ENCODE measurements at places on chromosomes 12 and 14. TPM values are rescaled to one million over a fixed set of nuclear protein-coding genes. Genes with fewer than 3 reads are reported as not detected.

- DNase-seq, result no peak
Observed at GRCh38 chr12:129776977-129777667, 126.7 kb downstream of the TMEM132D start.

- no peak for DNase-seq
Observed at GRCh38 chr14:72000907-72001306, 68.7 kb downstream of the RGS6 start.

Gene P2RX7
- total RNA-seq, result 0.42 TPM

Gene ZNF140
- 13.8 TPM for total RNA-seq

DNA sequence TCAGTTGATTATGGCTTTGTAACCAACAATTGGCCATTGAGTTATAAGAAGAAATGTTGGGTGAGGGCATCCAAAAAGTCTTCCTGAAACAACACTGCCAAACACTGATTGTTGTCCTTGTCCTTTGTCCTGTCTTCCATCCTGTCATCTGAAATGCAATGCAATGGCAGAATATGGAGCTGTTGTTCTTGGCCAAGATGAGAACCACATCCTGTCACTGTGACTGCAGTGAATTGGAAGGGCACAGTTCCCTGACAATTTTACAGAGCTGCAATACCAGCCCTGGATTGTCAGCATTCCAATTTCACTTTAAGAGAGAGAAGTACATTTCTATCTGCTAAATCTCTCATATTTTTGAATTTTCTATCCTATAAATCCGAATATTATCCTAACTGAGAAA, 613.3 kb downstream of the FLRT2 start:
- no peak for DNase-seq

DNA sequence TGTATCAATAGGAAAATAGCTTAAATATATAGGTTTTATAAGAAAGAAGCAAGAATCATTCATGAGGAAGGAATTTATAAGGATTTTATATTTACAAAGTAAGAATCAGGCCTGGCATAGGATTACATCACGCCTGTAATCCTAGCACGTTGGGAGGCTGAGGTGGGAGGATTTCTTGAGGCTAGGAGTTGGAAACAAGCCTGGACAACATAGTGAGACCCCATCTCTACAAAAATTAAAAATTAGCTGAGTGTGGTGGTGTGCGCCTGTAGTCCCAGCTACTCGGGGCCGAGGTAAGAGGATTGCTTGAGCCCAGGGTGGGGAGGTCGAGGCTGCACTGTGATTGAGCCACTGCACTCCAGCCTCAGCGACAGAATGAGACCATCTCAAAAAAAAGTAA, 10.4 kb downstream of the WDR20 start:
- DNase-seq, result no peak

GRCh38 chr12:11970155-11970520, 100.6 kb upstream of the BCL2L14 start:
- DNase-seq, result no peak

GRCh38 chr14:105074601-105075053, 9.4 kb upstream of the GPR132 start:
- DNase-seq, result no peak

- peak; percentile 37 for DNase-seq
Observed at GRCh38 chr12:108712165-108712924, 19.0 kb downstream of the CORO1C start.

Gene ERBB3
- total RNA-seq, result 52.4 TPM

Gene SOAT2
- total RNA-seq, result not detected

DNA sequence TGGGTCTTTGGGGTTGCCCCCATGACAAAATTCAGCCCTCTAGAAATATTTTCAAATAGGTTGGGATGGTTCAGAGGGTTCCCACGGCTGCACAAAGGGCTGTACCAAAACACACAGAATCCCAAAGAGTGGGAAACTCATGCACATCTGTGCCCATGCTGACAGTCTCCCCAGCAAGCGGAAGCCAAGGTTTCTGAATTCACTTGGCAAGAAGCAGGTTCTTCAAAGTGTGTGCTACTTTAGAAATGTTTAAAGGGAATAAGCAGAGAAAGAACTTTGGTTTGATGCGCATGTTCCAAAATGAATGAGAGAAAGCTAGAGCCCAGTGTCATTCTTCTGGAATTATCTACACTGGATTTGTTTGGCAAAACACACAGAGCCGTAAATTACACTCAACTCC, 46.7 kb downstream of the FOXN3 start:
- no peak for DNase-seq

- DNase-seq, result no peak
Observed at GRCh38 chr14:30115756-30116155, 188.1 kb upstream of the PRKD1 start.

GRCh38 chr14:46344327-46344937, 307.1 kb downstream of the RPL10L start:
- DNase-seq, result no peak

DNA sequence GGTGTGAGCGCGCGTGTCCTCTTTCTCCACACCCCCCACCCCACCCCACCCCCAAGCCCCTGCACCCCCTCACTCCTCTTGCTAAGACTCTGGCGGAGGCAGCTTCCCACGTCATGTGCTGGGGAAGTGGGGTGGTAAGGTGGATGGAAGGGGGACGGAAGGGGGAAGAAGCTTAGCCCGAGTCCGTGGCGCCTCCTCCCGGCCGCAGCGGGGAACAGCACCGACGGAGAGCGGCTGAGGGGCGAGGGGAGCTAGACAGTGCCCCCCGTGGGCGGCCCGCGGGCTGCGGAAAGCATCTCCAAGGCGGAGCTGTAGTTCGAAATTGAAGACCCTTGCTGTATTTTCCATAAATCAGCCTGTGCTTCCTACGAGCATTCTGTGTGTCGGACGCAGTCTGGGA, 588 bp upstream of the GRIN2B start:
- peak; percentile 96 for DNase-seq

DNA sequence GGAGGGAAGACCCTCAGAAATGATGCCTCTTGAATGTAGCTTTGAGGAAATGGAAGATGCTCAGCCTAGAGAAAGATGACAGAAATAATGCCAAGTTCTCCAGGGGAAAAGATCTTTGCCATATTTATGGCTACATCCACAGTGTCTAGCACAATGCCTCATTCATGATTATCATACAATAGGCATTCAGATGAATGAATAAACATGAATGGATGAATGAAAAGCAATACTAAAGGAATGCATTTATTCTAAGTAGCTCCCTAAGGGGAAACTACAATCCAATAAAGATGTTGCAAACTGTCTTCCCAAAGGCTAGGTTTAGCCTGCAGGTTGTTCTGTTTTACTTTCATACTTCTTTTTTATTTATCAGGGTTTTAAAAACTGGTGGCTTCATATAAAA, 12.0 kb downstream of the TMTC1 start:
- no peak for DNase-seq

Gene OAS2
- not detected for total RNA-seq

DNA sequence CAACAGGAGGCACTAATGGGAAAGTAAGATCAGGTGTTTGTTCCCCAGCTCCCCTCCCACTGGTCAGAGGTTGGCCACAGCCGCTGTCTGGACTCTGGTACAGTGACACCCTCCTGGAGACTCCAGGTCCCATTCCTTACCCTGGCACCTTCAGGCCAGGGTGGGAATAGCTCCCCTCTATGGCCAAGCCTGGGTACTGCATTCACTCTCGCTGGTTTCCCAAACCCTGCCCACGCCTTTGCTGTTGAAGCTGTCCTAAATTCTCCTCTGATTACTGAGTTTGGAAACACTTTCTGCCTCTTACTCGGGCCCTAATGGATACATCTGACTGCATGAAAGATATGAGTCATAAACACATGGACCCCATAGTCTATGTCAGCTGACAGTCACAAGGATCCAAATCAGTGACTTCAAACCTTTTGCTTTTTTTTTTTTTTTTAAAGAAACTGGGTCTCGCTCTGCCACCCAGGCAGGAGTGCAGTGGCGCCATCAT, 17.9 kb downstream of the HRK start:
- peak; percentile 47 for DNase-seq

Gene SCN8A
- total RNA-seq, result 10.7 TPM

GRCh38 chr12:128929057-128929456, 75.8 kb downstream of the GLT1D1 start:
- DNase-seq, result no peak

Gene SIX1
- 0.46 TPM for total RNA-seq

DNA sequence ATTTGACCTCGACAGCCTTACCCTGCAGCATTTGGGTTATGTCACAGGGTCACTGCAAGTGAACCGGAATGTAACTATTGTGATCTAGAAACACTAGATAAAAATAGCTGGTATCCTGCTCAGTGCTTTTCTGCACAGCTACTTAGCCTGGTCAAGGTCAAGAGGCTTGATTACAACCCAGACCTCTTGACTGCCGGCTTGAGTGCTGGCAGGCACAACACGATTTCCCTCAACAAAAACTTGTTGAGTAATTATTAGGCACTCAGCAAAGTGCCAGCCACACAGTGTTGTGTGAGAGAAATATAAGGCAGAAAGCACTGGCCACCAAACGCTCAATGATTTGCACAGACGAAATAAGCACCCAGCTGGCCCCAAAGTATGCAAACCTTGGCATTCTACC, 156.7 kb downstream of the NUAK1 start:
- DNase-seq, result no peak

- no peak for DNase-seq
Observed at GRCh38 chr14:51424561-51425251, 184.7 kb downstream of the TMX1 start.

Gene RERG
- 0.55 TPM for total RNA-seq

DNA sequence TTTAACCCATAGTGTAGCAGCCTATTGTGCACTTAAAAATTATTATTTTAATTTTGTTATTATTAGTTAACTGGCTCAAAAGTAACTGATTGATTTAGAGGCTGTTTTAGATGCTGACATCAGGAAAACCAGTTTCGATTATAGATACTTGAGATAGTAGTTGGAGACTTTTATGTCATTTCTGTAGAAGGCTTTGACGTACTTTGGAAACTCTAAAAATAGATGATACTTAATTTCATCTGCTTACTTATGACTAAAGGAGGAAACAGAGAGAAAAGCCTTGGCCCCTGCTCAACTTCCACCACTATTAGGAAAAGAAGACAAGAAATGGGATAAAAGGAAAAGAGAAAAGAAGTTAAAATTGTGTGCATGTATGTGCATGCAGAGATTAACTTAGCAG, 219.3 kb upstream of the HMGA2 start:
- DNase-seq, result no peak

- DNase-seq, result peak; percentile 65
Observed at GRCh38 chr12:31386364-31386777, 60.4 kb upstream of the SINHCAF start.

GRCh38 chr14:99361596-99362215, 89.7 kb upstream of the BCL11B start:
- no peak for DNase-seq
